Choroid plexus epithelial cell (primary cell): ENCODE measurements at places on chromosomes 16 and 17.

GRCh38 chr17:34306466-34306865 is 12.8 kb upstream of the CCL8 start:
- DNase-seq = peak; percentile 70

GRCh38 chr16:17147942-17148341 is 322.8 kb downstream of the XYLT1 start:
- no peak for DNase-seq

- no peak for DNase-seq
Observed at GRCh38 chr16:84153660-84154214, 8.6 kb downstream of the DNAAF1 start.

DNA sequence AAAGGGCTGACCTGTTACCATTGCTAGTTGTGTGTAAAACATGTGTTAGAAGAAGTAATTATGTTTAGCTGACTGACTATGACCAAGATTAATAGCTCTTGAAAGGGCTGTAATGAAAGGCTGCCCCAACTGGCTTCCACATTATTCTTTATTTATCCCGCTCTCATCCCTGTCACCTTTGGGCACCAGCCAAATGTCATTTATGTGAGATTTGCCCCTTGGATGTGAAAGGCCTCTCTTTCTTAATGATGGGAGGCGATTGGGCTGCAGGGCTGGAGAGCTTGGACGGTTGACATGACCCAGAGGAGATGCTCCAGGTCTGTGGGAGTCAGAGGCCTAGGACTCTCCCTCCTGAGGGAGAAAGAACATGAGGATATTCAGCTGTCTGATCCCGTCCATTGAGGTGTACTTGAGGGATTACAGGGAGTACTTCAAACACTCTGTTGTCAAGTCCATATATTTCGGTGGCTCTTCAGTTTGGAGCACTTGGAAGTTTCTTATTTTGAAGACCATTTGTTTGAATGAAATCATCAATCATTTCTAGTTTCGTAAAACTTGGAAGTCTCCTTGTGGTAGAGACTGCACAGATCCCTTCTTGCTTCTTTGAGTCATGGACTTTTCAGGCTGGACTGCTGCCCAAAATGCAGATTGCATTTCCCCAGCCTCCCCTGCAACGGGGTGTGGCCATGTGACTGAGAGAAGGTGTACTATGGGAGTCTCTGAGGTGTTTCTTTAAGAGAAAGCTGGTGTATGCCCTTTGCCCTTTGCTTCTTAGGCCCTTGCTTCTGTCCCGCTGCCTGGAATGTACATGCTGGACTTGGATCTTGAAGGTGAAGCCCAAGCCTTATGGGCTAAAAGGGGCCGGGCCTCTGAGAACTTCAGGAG is 51.3 kb downstream of the FTO start:
- DNase-seq = peak; percentile 71

GRCh38 chr17:81338274-81339190 is 43.4 kb upstream of the SLC38A10 start:
- DNase-seq = no peak

- DNase-seq = no peak
Observed at GRCh38 chr17:66813296-66813695, 21.6 kb upstream of the CACNG5 start.

DNA sequence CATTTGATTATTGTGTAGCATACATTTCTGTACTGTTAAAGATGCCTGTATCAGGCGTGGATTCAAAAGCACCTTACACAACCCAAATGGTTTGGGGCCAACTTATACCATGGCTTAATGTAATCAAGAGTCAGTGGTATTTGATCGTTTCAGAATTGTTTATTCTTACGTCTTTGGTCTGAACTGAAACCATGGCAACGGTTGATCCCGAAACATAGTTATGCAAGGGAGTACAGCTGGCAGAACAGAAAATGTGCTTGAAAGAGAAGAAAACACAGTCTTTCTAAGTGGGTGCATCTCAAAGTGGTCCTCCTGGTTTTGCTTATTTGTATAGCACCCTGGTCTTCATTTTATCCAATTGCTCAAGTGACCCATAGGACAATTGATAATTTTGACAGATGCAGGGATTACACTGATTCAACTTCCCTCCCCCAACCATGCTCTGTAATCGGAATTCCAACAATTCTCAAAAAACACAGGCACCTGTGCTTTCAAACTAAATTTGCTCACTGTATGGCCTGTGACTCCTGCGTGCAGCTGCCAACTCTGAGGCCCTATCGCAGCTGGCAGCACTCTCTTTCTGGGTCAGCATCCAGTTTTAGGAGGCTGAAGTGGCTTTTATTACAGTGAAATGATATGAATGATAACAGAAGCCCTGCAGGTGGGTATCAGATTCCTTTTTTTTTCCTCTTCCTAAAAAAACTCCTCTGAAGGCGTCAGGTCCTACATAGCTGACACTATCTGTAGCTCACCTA is 77.0 kb upstream of the AXIN2 start:
- peak; percentile 71 for DNase-seq

DNA sequence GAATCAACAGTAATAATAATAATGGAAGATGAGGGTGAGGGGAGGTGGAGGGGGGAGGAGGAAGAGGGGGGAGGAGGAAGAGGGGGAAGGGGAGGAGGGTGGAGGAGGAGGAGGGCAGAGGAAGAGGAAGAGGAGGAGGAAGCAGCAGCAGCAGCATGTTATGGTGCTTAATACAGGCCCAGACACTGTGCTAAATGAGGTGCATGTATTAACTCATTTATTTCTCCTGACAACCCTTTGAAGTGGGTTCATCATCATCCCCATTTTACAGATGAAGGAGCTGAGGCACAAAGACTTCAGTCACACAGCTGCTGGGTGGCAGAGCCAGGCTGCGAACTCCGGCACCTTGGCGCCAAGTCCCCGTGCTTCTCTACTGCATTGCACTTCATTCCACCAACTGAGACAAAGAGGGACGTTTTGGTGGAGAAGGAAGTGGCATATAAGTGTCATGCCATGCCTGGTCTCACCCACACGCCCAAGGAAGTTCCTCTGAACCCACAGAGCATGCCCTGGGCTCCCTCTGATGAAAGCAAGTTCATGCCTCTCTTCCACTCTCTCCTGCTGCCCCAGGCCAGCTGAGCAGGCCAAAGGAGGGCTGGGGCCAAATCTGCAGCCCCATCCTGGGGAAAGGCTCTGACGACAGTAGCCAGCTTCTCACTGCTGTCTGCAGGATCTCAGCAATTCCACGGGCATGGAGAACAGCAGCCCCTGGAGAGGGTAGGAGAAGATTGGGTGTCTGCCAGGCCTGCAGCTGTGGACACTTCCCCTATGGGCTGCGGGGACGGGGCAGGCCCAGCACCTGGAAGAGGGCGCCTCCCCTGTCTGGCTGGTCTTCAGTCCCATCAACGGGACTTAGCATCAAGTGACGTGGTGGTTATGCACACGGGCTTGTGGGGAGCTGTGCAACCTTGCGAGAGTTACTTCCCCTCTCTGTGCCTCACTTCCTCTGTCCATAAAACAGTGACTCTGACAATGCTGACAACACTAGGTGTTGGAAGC is 21.8 kb downstream of the XYLT1 start:
- DNase-seq = no peak

DNA sequence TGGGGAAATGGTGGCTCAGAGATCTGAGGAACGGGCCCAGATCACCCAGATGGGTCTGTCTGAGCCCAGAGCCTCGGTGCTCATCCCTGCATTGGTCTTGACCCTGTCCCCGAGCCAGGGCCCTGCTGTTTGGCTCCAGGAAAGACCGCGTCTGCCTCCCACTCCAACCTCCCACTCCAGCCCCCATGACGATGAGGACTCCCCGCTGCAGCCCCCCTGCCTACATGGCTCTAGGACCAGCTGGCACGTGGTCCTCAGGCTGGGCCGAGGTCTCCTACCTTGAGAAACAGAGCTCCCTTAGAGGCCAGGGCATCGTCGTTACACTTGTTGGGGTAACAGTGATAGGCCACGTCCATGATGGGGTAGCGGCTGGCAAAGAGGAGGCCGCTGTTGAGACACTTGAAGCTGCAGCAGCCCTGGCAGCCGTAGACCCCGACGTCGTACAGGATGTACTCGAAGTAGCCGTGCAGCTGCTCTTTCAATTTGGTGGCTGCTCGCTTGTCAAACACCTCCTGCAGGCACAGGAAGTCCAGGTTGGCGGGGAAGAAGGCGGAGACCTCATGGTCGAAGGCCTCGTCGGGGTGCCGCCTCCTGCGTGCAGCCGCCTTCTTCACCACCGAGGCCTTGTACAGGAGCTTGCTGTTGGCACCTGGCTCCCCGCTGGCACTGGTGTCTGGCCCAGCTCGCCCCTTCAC is 59.9 kb downstream of the PRMT7 start:
- DNase-seq = no peak

DNA sequence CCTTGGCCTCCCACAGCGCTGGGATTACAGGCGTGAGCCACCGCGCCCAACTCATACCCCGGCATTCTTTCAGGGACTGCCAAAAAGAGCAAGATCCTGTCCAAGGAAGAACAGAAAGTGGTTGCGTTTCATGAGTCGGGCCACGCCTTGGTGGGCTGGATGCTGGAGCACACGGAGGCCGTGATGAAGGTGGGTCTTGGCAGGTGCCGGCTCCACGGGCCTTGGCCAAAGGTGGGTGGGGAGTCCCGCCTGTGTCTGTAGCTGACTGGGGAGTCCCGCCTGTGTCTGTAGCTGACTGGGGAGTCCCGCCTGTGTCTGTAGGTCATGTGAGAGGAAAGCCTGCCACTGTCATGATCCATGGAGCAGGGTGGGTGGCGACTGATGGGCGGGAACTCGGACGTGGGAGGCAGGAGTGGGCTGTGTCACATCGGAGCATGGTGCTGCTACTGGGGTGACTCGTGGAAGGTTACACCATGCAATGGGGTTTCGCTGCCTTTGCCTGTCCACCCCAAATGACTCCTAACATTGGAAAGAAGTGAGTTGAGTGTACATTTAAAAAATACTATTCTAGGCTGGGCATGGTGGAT is 10.0 kb upstream of the RPL13 start:
- no peak for DNase-seq

DNA sequence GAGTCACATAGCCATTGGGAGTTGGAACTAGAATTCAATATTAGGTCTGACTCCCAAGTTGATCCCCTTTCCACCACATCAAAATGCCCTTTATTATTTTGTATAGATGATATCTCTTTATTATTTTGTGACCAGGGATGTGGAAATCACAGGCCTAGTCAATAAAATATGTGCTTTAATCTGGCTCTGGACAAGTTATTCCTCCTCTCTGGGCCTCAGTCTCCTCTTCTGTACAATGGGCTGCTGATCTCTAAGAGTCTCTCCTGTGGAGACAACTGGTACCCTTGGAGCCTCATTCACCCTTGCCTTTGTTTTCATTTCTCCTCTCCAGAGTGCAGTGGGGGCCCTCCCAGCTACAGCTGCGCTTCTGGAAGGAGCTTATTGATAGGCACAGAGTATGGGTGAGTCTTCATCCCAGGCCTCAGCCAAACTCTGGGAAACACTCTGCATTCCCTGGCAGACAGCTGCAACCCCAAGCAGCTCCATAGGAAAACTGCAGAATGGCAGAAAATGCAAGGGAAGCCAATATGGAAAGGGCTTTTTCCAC is 4.3 kb upstream of the ABAT start:
- DNase-seq = no peak
